ENCODE measurements at places on chromosomes 4 and X. TPM values are rescaled to one million over a fixed set of nuclear protein-coding genes. Genes with fewer than 3 reads are reported as not detected.
A peak's percentile ranks its signal among the peaks of the same experiment; 100 is the strongest.

Gene TMEM144
- polyA plus RNA-seq, result 1.5 TPM

GRCh38 chrX:66176134-66176533 lies 12.1 kb downstream of the HEPH start:
- no peak for DNase-seq

Gene F8A1
- polyA plus RNA-seq, result 19.4 TPM

Gene CT45A1
- polyA plus RNA-seq, result not detected

GRCh38 chr4:137122876-137123275 lies 409.4 kb downstream of the PCDH18 start:
- no peak for DNase-seq

DNA sequence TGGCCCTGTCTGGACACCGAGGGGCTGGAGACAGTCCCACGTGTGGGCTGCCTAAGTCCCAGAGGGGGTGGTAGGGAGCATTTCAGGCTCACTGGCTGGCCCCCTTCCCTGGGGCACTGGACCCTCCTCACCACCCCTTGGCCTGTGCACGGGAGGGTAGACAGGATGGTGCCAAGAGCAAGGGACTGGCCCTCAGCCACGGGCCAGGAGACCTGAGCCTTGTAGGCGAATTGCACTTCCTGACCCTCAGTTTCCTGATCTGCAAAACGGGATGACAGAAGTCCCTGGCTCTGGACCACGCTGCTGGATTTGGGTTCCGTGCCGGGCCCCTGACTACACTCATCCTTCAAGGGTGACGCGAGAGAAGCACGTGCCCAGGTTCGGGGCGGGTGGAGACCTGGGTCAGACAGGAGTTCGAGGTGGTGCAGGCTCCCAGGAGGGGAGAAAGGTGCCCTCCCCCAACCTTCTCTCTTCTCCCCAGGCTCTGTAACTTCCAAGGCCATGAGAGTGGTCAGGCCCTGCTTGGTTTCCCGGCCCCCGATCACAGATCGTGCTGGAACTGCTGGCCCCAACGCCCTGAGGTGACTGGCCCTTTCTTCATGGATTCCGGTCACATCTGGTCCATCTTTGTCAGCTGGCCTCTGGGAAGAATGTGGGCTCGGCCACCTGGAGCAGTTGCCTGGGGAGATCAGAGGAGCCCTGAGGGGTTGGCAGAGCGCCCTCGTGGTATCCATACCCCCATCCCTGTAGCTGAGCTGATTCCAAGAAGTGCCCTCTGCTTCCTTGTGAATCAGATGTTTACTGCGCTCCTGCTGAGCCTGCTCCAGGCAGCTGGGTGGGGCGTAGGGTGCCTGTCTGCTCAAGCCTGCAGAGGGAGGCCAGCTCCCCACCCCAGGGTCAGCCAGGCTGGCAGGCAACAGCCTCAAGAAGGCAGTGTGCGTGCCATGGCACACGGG lies 3.3 kb downstream of the SH3BP2 start:
- DNase-seq, result peak; percentile 83

DNA sequence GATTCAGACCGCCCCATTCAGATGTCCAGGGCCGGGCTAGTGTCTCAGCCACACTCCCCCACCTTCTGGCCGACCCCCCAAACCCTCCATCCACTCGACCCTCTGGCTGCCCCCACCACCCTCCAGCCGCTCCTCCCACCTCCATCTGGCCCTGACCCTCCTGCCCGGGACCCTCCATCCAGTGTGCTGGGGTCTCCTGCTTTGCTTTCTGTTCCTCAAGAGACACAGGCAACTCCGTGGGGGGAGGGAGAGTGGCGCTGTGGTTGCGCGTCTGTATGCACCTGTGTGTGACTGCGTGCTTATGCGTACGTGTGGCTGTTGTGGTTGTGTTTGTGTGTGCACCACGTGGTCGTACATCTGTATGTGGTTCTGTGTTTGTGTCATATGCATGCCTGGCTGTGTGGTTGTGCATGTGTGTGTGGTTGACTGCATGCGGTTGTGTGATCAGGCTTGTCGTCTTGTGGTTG lies 33.3 kb downstream of the CPLX1 start:
- no peak for DNase-seq

GRCh38 chr4:72527038-72527646 lies 41.9 kb downstream of the ADAMTS3 start:
- no peak for DNase-seq

DNA sequence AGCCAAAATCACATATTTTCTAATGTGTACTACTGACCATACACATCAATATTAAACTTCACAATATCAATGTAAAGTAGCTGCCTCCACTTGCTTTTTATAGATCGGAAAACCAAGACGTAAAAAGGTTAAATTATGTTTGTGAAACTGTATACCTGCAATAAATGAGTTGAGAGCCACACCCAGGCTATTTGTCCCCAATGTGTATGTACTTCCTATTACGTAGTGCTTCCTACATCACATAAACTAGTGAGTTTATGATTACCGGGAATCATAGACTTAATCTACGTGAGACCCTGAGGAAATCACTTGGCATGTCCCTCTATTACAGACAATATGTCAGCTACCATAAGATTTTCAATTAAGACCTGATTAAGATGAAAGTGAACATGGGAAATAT lies 903.4 kb downstream of the RAB28 start:
- no peak for DNase-seq

Gene TREX2
- 1.1 TPM for polyA plus RNA-seq
